ENCODE measurements at places on chromosomes 12 and 14.

- H3K4me1 ChIP-seq: peaks cover 3% of the 10 kb centered on the region
- H3K4me3 ChIP-seq: no peak overlapping the region
These were observed 224.1 kb upstream of the PLEKHG7 start for GRCh38 chr12:92478692-92479091.

DNA sequence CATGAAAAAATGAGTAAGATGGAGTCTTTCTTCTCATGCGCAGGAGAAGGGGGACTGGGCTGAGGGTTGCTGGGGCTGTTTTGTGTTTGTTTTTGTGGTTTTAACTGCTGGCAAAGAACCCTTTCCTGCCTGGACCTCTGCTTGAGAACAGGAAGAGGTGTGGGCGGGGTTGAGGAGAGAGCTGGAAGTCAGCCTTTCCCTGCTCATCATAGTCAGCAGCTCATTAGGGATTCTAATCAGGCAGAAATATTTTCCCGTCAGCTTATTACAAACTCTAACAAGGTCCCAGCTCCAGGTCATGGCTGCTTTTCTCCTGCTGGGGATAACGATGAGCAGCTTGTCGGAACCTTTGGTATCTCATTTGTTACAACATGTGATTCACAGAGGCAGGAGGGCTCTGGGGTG, 185.0 kb upstream of the NRXN3 start:
- H3K4me1 ChIP-seq: peaks cover 4% of the 10 kb centered on the region
- H3K27ac ChIP-seq: no peak overlapping the region
- H3K36me3 ChIP-seq: no peaks in the 10 kb centered on the region
- no peak overlapping the region for H3K4me3 ChIP-seq

DNA sequence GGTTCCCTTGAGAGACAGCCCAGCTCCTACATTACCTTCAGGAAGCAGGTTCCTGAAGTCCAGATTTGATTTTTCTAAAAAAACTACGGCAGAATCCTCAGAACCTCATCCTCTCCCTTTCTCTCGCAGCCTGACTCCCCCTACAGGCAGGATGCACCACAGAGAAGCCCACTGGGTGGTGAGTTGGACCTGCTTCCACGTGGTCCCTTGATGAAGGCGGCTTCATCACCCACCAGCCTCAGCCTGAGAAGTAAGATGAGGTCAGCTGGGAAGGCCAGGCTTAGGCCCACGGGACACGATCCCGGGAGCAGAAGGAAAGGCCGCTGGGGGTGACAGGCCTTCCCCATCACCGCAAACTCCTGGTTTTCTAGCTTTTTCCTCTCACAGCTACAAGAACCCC, 83.0 kb downstream of the ACTN1 start:
- DNase-seq: no peak

GRCh38 chr14:73770977-73771847, 57.0 kb upstream of the PNMA1 start:
- H3K4me3 ChIP-seq: peak overlapping the region; percentile 62
- peaks cover 2% of the 10 kb centered on the region for H3K36me3 ChIP-seq
- peak overlapping the region; percentile 92 for H3K27ac ChIP-seq
- peaks cover 71% of the 10 kb centered on the region for H3K4me1 ChIP-seq
- no peak for DNase-seq

DNA sequence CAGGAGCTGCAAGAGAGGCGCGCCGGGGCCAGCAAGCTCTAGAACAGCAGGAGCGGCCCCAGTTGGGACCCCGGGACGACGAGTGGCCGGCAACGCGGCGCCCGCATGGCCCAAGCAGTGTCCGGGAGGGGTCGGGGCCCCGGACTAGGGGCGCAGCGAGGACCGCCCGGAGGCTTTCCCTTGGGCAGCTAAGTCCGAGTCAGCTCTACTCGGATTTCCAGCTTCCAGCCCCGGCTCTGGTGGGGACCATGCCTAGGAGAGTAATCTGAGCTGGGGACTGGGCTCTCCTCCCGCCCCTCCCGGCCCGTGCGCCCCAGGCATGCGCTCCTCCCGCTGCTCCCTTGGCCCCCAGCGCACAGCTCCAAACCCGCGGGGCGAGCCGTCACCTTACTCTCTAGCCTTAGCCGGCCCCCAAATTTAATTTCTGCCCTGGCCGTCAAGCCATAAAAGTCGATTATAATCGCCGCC, 41.6 kb upstream of the CAPRIN2 start:
- no peak for DNase-seq
- peak overlapping the region; percentile 77 for H3K4me3 ChIP-seq
- H3K4me1 ChIP-seq: peaks cover 22% of the 10 kb centered on the region
- H3K36me3 ChIP-seq: no peaks in the 10 kb centered on the region

DNA sequence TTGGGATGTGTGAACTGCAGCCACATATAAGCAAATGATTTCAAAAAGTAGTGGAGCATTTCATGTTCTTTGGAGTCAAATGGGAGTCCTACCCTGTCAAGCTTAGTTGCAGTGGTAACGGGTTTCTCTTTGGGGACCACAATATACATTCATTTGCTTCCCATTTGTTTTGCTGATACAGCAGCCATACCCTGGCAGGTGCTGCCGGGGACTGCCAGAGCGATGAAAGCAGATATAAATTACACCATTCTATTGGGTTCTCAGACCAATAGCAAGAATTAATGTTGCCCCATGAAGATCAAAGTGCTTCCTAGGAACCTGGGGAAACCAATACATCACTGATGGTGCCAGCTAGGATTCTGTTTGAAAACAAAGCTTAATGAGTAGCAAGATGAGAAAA, 1621.5 kb upstream of the FLRT2 start:
- DNase-seq: no peak
- H3K27me3 ChIP-seq: no peaks in the 10 kb centered on the region
- H3K36me3 ChIP-seq: no peaks in the 10 kb centered on the region
- H3K27ac ChIP-seq: no peak overlapping the region
- H3K4me1 ChIP-seq: no peaks in the 10 kb centered on the region

DNA sequence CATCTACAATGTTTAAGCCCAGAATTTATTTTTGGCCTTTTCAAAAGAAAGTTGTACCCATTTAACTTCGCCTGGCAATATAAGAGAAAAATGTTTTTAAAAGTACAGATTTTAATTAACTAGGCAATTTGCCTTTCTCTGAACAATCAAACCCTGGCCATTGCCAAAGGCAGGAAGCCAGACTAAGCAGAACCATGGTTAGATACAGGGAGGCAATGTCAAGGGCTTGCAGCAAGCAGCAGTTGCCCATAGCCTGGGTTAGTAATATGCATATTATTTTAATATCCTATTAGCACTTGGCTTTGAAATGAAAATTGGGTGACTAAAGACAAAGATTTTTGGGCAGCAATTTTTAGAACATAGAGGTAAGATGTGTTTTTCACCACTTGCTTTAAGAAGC, 51.1 kb upstream of the FRMD6 start:
- H3K4me1 ChIP-seq: no peaks in the 10 kb centered on the region
- DNase-seq: no peak
- H3K36me3 ChIP-seq: no peaks in the 10 kb centered on the region

Measured in activated T-cell treated with anti-CD3 and anti-CD28 coated beads, Interleukin-2, amount 50 U/mL, for 24 hours (primary cell).